ENCODE measurements at places on chromosomes 5 and 9.
A peak's percentile ranks its signal among the peaks of the same experiment; 100 is the strongest.

GRCh38 chr5:135047347-135047695, 13.3 kb upstream of the PITX1 start:
- DNase-seq = no peak

GRCh38 chr5:106675687-106676086, 995.0 kb downstream of the EFNA5 start:
- DNase-seq = no peak

DNA sequence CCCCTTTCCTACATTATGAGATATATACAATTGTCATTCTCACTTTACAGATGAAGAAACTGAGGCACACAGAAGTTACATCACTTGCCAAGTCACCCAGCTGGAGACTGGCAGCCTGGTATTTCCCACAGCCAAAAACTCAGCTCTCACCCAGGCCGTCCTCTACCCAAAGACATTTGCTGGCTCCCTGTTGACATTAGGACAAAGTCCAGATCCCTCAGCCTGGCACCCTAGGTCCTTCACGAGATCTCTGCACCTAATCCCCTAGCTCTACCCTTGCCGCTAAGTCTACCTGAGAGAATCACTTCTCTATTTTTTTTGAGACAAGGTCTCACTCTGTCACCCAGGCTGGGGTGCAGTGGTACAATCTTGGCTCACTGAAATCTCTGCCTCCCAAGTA, 26.8 kb upstream of the LHX2 start:
- no peak for DNase-seq

GRCh38 chr5:32504329-32504988, 59.9 kb upstream of the ZFR start:
- DNase-seq = no peak

- no peak for DNase-seq
Observed at GRCh38 chr9:92679413-92680165, 9.7 kb upstream of the IPPK start.

DNA sequence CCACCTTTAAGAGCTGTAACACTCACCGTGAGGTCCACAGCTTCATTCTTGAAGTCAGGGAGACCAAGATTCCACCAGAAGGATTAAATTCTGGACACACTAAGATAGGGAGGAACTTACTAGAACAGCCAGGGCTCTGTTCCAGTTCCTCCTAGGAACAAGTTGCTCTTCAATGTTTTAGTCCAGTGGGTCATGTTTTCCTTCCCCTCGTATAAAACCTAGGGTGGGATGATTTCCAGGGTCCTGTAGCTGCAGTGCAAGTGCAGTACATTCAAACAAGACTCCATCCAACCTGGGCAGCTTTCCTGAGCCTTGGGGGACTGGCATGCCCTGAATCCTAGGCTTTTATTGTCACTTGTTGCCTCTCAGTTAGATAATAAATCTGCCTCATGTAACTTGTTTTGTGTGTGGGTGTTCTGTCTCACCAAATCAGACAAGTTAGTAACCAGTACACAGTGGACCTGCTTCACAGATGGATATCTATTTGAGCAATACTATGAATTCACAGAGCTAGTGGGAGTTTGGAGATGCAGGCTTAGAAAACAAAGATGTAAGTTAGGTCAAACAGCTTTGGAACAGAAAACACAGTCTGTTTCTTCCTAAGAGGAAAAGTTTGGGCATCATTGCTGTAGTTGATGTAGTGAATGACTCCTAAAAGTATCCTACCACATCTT, 405.6 kb downstream of the GABRG2 start:
- no peak for DNase-seq

DNA sequence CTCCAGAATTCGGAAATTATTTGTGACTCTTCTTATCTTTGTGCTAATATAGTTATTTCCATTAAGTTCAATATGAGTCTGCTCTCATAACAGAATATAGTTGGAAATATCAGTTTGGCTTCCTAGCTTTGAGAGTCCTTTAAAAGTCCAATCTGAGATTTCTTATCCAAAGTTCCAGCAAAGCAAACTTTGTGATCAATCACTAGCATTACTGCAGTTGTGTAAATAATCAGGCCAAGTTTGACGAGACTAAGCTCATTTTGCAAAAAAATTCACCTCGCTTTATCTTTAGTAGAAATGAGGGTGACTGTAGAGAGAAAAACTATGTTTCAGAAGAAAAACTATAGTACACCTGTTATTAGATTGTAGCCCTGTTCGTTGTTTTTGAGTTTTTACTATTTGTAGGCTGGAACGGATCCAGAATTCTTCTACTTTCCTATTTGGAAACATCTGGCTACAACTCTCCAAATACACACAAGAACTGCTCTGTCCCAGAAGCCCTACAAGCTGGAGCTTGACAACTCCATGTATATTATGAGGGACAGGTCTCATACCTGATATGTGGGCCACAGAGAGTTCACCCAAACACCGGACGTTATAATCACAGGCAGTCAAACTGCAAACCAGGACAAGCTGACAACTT, 47.8 kb downstream of the RAPGEF1 start:
- no peak for DNase-seq

DNA sequence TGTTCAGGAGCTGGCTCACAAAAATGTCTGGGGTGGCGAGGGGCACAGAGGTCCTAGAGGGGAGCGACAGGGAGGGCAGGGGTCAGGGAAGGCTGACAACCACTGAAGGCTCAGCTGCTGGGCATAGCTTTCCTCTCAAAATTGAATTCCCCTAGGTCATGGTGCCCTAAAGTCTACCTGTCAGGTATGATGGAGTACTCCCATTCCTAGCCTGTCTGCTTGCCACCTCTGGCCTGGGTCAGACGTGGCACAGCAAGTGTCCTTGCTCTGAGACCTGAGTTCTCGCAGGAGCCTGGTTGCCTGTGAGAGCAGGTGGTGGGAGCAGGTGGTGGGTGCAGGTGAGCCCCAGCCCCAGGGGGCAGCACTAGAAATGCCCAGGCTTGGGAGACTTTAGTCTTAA, 175.4 kb downstream of the PJA2 start:
- no peak for DNase-seq

- DNase-seq = no peak
Observed at GRCh38 chr5:41891066-41891707, 13.0 kb upstream of the RIMOC1 start.

DNA sequence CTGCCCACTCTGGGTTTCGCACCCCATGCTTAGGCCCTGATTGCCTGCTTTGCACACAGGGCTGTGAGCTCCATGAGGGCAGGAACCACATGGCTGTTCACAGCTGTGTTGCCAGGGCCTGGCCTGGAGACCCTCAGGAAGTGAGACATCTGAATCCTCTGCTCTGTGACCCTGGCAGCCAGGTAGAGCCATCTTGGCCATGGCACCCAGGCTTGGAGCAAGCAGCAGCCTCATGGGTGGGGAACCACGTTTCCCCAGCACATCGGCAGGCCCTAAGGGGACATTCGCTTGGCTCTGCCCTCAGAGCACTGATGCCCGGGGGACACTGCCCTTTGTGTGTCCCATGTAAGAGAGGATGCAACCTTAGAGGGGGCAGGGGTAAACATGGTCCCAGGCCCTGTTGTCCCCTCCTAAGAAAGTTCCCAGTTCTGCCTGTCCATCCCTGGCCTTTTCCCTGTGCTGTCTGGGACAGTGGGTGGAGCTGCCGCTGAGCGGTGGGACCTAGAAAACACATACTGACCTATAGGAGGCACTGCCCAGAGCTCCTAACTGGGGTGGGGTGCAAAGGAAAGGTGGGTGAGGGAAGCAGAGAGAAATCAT, 144.1 kb upstream of the IER5L start:
- DNase-seq = no peak

DNA sequence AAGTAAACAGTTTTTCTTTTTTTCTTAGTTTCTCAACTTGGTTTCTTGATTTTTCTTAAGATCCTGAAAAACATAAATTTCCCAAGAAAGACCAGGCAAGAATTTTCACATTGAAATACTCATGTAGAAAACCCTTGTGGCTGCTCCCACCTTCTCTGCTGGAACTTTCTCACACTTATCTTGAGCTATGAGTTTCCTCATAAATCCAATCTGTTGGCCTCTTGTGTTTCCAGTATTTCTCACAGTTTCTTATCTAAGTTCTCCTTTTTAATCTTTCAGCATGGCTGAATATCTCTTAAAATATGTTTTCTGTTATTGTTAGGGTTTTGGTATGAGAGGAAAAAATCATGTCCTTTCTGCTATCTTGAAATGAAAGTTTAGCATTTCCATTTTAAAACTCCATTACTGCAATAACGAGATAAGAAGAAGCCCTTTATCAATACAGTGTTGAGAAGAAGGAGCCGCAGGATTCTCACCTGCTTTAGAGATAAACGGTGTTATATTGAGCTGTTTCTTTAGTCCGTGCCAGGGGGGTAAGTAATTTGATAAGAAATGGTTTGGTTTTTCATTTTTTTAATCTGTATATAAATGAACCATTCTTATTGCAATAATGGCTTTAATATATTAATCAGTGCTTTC, 89.3 kb downstream of the ALDH1A1 start:
- no peak for DNase-seq

- DNase-seq = no peak
Observed at GRCh38 chr9:99034149-99034548, 70.8 kb upstream of the TGFBR1 start.

DNA sequence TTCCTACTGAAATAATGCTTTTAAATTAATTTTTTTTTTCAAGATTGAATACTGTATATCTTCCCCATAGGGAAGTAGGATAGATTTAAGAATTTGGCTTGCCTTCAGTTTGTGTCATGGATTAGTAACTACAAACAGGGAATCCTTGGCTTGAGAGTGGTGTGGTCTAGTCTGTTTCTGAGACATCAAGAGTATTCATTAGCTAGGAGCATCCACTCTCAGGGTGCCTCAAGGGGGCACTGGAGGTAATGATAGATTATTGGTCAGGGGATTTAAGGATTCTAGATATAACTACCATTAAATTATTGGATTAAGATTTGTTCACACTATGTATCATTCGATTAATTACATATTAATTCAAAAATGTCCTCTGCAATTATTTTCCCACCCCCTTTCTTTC, 91.8 kb upstream of the TXNDC8 start:
- no peak for DNase-seq

DNA sequence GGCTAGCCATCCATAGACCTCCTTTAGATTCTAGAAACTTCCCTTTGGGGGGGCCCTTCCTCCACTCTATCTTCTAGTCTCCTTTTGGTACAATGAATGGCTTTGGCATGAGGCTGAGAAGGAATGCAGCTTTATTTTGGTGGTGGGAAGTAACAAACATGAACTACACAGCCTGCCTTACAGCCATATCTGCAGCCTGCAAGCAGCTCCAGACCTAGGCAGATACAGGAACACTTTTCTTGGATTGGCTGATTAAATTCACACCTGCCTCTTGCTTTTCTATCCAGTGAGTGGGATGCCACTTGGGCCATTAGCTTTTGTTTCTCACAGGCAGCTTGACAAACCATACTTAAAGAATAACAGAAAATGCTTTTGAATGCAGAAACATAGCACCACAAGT, 28.2 kb downstream of the NR6A1 start:
- no peak for DNase-seq

DNA sequence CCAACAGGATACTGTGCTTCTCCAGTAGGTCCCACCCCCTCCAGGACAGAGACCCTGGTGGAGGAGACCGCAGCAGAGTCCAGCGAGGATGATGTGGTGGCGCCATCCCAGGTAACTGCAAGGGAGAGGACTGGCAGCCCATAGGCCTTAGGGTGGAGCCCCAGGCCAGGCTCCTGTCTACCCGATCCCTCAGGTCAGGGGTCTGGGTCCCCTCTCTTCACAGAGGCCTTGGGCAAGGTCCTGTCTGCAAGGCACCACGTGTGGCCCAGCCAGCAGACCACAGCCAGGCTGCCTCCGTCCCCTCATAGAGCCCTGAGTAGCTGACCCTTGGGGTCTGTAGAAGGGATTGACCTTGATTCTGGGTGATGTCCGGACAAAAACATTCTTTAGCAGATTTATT, 20.0 kb downstream of the CD74 start:
- DNase-seq = no peak

GRCh38 chr5:79236970-79237739, 1.2 kb downstream of the JMY start:
- peak; percentile 38 for DNase-seq

DNA sequence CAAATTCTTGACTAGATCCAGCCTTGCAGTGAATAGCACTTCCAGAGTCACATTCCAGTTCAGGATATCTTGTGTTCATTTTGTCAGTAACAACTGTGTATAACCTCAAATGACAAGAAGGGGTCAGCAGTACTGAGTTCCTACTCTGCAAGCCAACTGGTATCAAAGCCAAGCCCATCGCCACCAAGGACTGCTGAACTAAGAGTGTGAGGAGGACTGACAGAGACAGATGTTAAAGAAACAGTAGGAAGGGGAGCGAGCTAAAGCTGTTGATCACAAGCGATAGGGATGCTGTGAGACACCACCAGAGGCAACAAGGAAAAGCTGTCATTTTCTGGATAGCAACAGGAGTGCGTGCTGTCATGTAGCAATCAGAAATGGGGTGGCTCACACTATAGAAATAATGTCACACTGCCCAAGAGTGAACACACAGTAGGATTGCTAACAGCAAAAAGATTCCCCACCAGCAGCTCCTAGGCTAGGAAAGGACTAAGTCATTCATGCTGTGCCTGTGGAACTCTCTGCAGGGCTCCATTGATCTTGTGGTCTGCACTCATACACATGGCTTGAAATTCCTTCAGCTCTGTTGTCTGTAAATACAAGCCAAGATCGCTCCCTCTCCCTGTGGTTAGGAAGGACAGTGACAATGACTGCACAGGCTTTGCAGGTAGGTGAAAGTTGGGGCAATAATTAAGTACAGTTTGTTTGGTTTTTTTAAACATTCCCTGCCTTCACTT, 658.6 kb downstream of the NR2F1-AS1 start:
- no peak for DNase-seq

DNA sequence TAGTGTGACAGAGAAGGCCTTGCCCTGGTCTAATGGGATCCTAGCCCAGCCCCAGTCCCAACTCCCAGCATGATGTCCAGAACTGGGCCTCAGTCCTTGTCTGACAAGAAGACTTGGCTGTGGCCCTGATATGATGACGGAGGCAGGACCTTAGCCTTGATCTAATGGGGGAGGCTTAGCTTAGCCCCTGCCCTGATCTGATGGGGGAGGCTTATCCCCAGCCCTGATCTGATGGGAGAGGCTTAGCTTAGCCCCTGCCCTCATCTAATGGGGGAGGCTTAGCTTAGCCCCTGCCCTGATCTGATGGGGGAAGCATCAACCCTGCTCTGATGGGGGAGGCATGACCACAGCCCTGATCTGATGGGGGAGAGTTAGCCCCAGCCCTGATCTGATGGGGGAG, 3.7 kb downstream of the PKN3 start:
- no peak for DNase-seq

GRCh38 chr5:173303878-173304590, 24.2 kb downstream of the STC2 start:
- no peak for DNase-seq

DNA sequence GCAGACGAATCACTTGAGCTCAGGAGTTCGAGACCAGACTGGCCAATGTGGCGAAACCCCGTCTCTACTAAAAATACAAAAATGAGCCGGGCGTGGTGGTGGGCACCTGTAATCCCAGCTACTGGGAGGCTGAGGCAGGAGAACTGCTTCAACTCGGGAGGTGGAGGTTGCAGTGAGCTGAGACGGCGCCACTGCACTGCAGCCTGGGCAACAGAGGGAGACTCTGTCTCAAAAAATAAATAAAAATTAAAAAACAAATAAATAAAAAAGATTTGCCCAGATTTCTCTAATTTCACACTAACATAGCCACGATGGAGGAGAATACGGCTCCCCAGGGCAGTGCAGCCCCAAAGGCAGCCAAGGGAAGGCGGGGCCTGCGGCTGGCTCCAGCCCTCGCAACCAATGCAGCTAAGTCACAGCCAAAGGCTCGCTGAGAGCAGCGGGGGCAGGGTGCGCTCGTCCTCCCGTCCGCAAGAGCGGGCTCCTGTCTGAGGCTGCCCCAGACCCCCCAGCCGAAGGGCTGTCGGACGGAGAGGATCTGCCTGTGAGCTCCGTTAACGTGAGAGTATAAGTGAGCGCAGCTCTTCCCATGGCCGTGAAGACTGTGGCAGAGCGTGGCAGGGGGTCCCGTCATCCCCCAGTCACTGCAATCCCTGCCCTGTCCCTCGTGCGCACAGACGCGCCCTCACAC, 43.5 kb downstream of the SLC12A7 start:
- DNase-seq = no peak
